SJSA1 (cell line): ENCODE measurements at places on chromosomes 1 and 21.
A peak's percentile ranks its signal among the peaks of the same experiment; 100 is the strongest.

DNA sequence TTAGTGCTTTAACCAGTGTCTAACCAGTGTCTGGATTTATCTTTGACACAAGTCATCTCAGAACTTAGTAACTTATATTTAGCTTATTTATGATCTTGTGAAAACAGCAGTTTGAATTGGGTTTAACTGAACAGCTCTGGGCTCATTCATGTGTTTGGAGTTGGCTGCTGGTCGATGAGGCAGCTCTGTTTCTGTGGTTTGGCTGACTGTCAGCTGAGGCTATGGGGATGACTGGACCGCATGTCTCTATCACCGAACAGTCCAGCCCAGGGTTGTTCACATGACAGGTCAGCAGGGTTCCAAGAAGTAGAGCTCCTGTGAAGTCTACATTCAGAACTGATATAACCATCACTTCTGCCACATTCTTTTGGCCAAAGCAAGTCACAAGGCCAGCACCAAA, 29.1 kb upstream of the C21orf91 start:
- peak; percentile 70 for DNase-seq

DNA sequence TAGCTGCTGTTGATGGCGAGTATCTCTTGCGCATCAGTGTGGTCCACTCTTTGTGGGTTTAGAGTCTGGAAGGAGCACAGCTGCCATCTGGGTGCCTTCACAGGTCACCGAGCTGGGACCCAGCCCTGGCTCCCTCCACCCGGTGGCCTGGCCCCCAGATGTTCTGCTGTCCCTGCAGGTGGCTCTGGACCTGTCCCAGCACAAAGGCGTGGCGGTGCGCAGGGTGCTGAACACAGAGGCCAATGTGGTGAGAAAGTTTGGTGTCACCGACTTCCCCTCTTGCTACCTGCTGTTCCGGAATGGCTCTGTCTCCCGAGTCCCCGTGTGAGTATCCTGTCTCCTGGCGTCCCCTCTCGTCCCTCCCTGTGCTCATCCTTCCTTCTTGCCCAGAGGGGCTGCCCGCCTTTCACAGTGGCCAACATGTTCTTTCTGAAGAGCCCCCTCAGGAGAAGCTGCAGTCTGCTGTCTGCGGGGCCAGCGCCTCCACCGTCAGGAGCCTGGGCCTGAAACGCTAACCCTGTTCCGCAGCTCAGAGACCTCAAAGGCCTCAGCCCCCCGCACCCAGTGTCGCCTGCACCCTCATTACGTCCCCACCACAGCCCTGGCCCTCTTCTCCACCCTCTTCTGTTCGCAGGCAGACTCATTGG, 27.4 kb downstream of the QSOX1 start:
- DNase-seq: no peak

- DNase-seq: no peak
These were observed 64.8 kb upstream of the BACH1 start for GRCh38 chr21:29233611-29234540.

- no peak for DNase-seq
These were observed 19.1 kb upstream of the MYOG start for GRCh38 chr1:203104789-203105390.

DNA sequence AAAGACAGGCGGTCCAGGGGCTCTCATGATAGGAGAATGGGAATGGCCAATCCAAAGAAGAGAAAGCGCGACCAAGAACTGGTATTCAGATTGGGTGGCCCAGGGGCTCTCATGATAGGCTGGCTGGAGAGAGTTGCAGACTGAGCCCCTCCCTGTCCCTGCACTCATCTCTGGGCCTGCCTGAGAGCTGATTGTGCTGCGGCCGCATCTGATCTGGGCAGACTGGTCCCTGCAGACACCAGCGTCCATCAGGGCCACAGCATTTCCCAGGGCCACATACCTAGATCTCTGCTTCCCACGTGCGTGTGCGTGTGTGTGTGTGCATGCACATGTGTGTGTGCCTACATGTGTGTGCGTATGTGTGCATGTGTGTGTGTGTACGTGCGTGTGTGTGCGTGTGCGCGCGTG, 30.4 kb upstream of the MAN1C1 start:
- no peak for DNase-seq

GRCh38 chr1:37096523-37096922, 62.2 kb upstream of the GRIK3 start:
- DNase-seq: no peak

GRCh38 chr1:41883507-41883906, 35.2 kb downstream of the HIVEP3 start:
- DNase-seq: no peak

DNA sequence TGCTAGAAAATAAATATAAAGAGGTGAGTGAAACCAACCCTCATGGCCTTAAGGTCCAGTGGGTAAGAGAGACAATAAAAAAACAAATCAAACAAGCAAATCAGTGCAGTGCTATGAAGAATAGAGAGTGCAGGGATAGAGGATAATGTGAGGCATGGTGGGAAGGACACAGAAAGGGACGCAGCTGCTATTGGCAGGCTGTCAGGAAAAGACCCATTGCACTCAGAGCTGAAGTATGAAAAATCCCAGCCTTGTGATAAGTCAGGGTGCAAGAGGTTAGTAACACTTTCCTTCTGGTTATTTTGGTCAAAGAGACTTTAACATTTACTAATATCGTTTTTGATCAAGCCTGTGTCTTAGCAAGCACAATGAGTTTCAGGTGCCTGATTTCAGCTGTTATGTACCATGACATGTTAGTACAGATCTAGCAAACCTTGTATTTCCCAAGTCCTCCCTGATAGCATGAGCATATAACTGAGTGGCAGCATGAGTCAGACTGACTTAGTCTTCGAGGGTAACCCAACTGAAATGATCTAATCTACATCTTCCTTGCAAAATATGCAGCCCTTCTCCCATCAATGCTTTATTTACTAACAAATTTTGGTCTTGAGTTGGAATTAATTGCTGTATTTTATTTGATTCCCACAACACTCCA, 31.7 kb downstream of the CHML start:
- DNase-seq: no peak

GRCh38 chr1:80769208-80769750, 1031.5 kb upstream of the ADGRL2 start:
- DNase-seq: no peak

DNA sequence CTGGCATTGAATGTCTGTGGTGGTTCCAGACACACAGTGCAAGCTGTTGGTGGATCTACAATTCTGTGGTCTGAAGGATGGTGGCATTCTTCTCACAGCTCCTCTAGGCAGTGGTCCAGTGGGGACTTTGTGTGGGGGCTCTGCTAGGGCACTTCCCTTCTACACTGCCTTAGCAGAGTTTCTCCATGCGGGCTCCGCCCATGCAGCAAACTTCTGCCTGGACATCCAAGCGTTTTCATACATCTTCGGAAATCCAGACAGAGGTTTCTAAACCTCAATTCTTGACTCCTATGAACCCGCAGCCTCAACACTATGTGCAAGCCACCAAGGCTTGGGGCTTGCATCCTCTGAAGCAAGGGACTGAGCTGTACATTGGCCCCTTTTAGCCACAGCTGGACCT, 43.0 kb downstream of the RGS18 start:
- DNase-seq: no peak

DNA sequence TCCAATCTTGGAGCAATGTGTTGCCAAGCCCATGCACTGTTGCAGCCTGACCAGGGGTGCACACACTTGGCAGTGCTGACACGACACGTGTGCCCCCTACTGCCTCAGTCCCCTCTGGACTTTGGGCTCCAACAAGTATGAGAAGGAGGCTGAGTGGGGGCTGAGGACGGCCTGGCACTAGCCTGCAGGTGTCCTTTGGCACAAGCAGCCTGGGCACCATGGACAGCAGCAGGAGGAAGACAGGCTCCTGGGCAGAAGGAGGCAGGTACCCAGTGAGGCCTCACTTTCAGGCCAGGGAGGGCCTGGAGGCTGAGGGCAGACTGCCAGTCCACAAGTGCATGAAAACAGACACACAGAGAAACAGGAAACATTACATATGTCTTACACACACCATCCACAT, 1702.9 kb upstream of the B3GALT2 start:
- no peak for DNase-seq

- DNase-seq: peak; percentile 89
These were observed 36.7 kb downstream of the ATP2B4 start for GRCh38 chr1:203663294-203663693.

- DNase-seq: no peak
These were observed 2.9 kb downstream of the OR10J5 start for GRCh38 chr1:159532922-159533321.

DNA sequence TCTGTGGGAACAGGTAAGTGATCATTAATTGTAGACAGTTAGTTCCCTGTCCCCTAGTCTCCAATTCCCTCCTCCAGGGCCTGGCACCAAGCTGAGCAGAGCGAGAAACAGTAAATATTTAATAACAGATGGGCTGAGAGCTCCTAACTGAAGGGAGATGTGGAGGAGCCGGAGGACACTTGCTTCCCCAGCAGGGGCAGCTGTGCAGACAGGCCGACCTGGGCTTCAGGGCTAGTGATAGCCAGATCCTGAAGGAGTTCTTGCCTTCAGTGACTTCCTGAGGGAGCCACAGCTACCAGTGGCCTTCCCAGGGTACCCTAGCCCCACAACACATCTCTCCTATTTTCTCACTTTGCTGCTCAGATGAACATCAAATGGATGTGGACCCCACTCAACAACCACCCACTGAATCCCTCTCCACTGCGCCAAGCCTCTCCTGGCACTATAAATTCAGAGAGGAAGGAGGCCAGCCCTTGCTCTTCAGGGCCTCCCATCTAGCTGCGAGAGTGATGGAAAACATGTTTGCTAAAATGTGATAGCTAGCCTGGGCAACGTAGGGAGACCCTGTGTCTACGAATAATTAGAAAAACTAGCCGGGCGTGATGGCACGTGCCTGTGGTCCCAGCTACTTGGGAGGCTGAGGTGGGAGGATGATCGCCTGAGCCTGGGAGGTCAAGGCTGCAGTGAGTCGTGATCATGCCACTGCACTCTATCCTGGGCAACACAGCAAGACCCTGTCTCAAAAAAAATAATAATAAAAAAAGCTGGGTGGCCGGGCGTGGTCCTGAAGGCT, 26.9 kb upstream of the SYNC start:
- DNase-seq: no peak

DNA sequence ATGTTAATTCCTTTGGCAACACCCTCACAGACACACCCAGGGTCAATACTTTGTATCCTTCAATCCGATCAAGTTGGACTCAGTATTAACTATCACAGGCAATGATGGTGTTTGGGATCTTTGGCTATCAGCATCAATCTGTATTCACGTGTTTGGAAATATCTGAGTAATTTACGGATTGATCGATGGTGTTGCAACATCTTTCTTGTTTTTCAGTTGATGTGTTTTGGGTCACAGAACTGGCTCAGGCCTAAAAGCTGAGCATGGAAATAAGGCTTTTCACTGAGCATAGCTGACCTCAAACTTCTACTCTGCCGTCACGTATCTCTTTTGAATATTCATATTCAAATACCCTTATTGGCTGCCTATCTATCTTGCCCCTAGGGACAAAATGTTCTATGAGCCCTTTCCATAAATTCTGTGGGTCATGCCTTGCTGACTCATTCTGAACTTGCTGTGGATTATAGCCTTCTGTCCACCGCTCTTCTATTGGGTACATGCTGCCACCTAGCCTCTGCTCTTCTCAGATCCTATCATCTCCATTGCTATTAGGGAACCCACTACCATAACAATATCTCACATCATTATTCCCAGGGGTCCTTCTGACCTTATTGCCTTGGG, 156.0 kb downstream of the PDE4B start:
- no peak for DNase-seq

- no peak for DNase-seq
These were observed 1119.5 kb upstream of the TMPRSS15 start for GRCh38 chr21:19523061-19523460.

DNA sequence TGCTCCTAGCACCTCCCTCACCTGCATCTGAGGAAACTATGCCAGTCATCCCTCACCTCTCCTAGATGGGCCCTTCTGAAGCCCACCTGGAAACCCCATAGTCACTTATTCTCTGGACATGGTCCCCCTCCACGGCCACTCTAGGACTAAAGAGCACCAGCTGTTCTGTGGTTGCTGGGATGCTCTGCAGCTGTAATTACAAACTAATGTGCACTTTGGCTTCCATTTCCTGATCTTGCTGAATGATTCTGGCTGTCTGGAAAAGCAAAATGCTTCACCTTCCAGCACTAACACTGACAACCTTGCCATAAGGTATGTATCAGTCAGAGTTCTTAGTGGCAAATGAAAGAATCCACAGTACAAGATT, 48.7 kb upstream of the PSEN2 start:
- DNase-seq: no peak

- DNase-seq: no peak
These were observed 31.8 kb downstream of the HSF2BP start for GRCh38 chr21:43627527-43627926.

GRCh38 chr21:36890086-36890485, 76.4 kb downstream of the HLCS start:
- DNase-seq: no peak

- no peak for DNase-seq
These were observed 49.1 kb upstream of the IFNLR1 start for GRCh38 chr1:24235921-24236788.

DNA sequence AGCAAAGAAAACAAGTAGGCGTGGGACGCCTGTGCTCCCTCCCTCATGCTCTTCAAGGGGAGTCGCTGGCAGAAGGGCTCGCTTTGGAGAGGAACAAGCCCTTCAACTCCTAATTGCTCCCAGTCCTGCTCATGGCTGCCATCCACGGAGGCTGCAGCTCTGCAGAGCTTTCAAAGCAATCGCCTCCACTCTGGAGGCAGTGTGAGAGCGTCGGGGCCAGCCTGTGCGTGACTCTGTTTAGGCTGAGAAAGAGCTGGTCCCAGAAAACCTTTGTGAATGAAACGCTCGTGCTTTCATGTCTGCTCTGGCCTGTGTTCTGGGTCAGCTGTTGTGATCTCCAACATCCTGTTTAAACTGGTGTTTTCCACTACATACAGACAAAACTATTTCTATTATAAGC, 23.9 kb upstream of the RUNX1 start:
- DNase-seq: peak; percentile 52

DNA sequence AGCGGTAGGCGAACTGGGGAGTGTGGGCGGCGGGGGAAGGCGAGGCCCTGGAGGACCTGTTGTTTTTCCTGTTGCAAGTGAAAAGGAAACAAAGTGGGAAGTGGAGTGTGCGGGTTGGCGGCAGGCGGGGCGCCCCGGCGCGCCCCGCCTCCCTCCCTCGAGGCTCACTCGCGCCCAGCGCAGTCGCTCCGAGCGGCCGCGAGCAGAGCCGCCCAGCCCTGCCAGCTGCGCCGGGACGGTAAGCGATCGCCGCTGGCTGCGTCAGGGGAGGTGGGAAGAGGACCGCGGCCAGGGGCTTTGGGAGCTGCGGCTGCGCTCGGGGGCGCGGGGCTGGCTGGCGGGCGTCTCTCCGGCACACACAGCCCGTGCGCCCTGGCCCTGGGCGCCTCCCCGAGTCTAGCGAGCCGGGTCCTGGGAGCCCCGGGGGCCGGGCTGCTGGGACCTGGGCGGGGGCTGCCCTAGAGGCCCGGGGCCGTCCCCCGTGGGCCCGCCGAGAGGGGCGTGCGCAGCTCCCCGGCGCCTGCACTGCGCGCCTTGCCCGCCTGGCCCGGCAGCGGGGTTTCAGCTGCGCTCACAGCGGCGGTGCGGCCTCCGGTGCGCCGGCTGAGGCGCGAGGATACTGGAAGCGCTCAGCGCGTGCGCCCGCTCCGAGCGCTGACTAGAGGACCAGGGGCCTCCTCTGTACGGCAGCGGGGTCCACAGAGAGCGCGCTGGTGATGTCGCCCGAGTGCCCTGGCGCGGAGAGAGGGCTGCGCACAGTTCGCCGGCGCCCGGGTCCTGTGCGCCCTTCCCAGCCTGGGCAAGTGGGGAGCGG, at the start of gene PIK3CD:
PIK3CD (plus strand) TSS at position 167 of the 814 bp plus-strand sequence. CDS start 58,725 bp downstream, outside the sequence.
- no peak for DNase-seq
